Endothelial cell of umbilical vein (primary cell): ENCODE measurements at places on chromosomes 7 and 10. TPM values are rescaled to one million over a fixed set of nuclear protein-coding genes. Genes with fewer than 3 reads are reported as not detected.

Gene MBLAC1
- 1.3 and 1.8 TPM in 2 replicates for total RNA-seq

Gene ACTL6B
- not detected in 2 replicates for total RNA-seq

Gene GNAT3
- total RNA-seq = not detected in 2 replicates

Gene PAX4
- total RNA-seq = not detected in 2 replicates

Gene FFAR4
- not detected in 2 replicates for total RNA-seq

Gene PLXNA4
- 10.6 and 20.4 TPM in 2 replicates for total RNA-seq

Gene UBE2D1
- 14.5 and 16.9 TPM in 2 replicates for total RNA-seq

Gene VWA2
- total RNA-seq = not detected in 2 replicates

Gene C10orf53
- not detected in 2 replicates for total RNA-seq

Gene PTPN20
- total RNA-seq = 0.27 and 0.39 TPM in 2 replicates

Gene ZNF488
- 0.28 and 0.38 TPM in 2 replicates for total RNA-seq

Gene HABP2
- not detected in 2 replicates for total RNA-seq

Gene CPA1
- total RNA-seq = not detected in 2 replicates

Gene ASIC3
- 0.69 and 1.4 TPM in 2 replicates for total RNA-seq

Gene CCM2
- 57.4 and 66.1 TPM in 2 replicates for total RNA-seq

Gene SPDYE6
- total RNA-seq = not detected in 2 replicates

Gene HOXA6
- 17.9 and 20.7 TPM in 2 replicates for total RNA-seq

Gene AOAH
- total RNA-seq = not detected in 2 replicates

Gene TLL2
- total RNA-seq = 0.05 and 0.20 TPM in 2 replicates

Gene DDC
- not detected in 2 replicates for total RNA-seq

Gene OR2A5
- total RNA-seq = not detected in 2 replicates

Gene SPDYE8
- total RNA-seq = not detected in 2 replicates

Gene ZNF804B
- total RNA-seq = not detected in 2 replicates

Gene ETV1
- 16.6 and 18.7 TPM in 2 replicates for total RNA-seq

Gene AKR1B15
- not detected in 2 replicates for total RNA-seq

Gene CLDN12
- 6.1 and 8.1 TPM in 2 replicates for total RNA-seq

Gene SLC26A3
- total RNA-seq = not detected in 2 replicates

Gene C7orf25
- total RNA-seq = 4.2 and 4.5 TPM in 2 replicates

Gene SFTPA1
- total RNA-seq = not detected in 2 replicates

Gene IDI1
- total RNA-seq = 63.0 and 63.6 TPM in 2 replicates

Gene POLR2J2
- 19.2 and 21.3 TPM in 2 replicates for total RNA-seq

Gene MYOZ1
- total RNA-seq = not detected in 2 replicates

Gene EMX2
- total RNA-seq = not detected in 2 replicates

Gene OPTN
- 79.9 and 94.2 TPM in 2 replicates for total RNA-seq

Gene TET1
- 1.3 and 1.5 TPM in 2 replicates for total RNA-seq

Gene PRSS58
- not detected in 2 replicates for total RNA-seq

Gene CYP2E1
- total RNA-seq = not detected in 2 replicates

Gene PARP12
- 52.2 and 65.4 TPM in 2 replicates for total RNA-seq

Gene NOS3
- 51.4 and 82.8 TPM in 2 replicates for total RNA-seq

Gene INMT
- total RNA-seq = not detected in 2 replicates

Gene GRID2IP
- not detected in 2 replicates for total RNA-seq

Gene HIPK2
- 40.3 and 43.8 TPM in 2 replicates for total RNA-seq

Gene SSC4D
- total RNA-seq = 0.39 and 0.46 TPM in 2 replicates

Gene KCND2
- 0.05 TPM in 1 of 2 replicates, not detected in the other for total RNA-seq

Gene WEE2
- total RNA-seq = not detected in 2 replicates

Gene FOXI2
- not detected in 2 replicates for total RNA-seq

Gene NPY4R
- total RNA-seq = not detected in 2 replicates

Gene PHKG1
- 0.72 and 1.00 TPM in 2 replicates for total RNA-seq
